ENCODE measurements at places on chromosomes 6 and 20. TPM values are rescaled to one million over a fixed set of nuclear protein-coding genes. Genes with fewer than 3 reads are reported as not detected.

DNA sequence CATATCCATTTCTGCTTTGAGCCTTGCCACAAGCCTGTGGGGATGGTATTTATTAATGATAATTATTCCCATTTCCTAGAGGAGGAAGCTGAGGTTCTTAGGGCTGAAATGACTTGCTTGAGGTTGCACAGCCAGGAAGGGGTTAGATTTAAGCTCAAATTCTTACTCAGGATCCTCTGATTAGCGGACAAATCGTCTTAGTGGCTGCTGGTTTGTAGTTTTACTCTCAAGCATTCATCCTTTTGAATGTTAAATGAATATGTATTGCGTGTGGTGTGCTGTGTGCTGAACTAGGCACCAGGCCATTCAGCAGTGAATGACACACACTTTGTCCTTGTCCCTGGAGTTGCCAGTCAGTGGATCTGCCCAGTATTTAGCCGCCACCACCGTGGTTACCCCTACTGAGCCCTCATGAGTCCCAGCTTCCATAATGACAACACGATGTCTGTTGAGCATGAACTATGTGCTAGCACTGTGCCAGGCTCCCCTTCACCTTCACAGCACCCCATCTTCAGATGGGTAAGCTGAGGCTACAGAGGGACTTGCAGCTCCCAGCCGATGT, 10.0 kb downstream of the PACSIN1 start:
- H3K27me3 ChIP-seq: no peaks in the 10 kb centered on the region
- no peak overlapping the region for H3K4me3 ChIP-seq
- no peaks in the 10 kb centered on the region for H3K4me1 ChIP-seq
- no peak overlapping the region for H3K27ac ChIP-seq
- H3K36me3 ChIP-seq: no peaks in the 10 kb centered on the region

DNA sequence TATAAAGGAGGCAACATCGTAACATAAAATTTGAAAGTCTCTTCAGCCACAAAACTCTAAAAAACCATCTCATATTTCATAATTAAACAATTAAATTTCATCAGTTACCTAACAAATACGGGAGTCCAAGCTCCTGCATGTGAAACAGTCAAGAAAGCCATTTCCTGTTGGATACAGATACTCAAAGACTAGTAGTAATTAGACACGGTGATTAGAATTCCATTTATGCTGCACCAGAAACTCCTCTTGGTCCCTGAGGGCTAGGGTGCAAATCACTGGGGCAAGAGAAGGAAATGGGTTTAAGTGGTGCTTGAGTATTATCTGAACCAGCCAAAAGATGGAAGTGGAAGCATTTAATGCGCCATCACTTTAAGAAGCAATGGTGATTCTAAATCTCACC, 27.4 kb downstream of the TRAM2 start:
- H3K4me1 ChIP-seq: no peaks in the 10 kb centered on the region
- H3K4me3 ChIP-seq: no peak overlapping the region
- H3K27me3 ChIP-seq: no peaks in the 10 kb centered on the region
- peaks cover 35% of the 10 kb centered on the region for H3K36me3 ChIP-seq
- DNase-seq: no peak

DNA sequence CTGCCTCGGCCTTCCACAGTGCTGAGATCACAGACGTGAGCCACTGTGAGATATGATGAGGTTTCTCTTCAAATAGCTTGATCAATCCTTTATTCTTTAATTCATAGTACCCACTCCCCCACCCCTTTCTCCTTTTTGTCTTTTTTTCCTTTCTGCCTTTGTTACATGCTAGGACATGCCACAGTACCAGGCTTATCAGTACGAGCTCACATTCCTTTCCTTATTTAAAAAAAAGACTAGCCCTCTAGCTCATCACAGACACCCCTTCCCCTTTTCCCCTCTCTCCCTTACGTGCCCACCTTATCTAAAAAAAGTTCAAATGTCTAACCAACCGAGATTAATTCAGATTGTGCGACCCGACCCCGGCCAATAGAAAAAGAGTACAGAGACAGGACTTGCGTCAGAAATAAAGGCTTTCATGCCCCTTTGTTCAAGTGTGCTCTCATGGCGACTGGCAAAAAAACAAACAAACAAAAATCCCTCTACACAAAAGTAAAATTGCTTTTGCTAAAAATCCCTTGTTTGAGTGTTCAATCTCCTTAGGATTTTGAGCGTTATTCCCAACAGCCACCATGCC, 49.2 kb downstream of the MRAP2 start:
- H3K27ac ChIP-seq: no peak overlapping the region
- H3K27me3 ChIP-seq: no peaks in the 10 kb centered on the region
- no peak overlapping the region for H3K4me3 ChIP-seq
- H3K4me1 ChIP-seq: no peaks in the 10 kb centered on the region
- H3K36me3 ChIP-seq: no peaks in the 10 kb centered on the region
- DNase-seq: no peak

DNA sequence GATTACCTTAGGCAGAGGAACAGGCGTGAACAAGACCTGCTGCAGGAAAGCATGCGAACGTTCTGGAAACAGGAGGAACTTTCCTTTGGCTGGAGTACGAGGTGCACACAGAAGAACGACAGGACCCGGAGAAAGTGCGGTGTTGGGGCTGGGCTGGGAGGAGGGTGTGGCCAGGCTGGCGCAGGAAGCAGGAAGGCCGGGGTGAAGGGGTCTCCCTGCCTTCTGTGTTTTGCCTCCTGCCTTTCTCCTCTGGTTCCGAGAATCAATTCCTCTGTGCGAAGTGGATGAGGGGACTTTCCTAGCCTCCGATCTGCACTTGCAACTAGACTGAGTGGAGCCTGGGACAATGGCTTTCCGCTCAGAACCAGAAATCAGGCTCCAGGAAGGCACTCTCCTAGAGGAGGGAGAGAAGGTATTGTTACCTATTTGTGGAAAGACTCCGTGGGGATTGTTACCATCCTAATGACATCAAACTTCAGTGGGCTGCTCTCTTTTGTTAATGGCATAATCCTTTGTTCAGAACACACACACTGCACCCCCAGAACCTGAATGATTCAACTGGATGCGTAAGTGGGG, 22.9 kb upstream of the PLEKHG1 start:
- peaks cover 3% of the 10 kb centered on the region for H3K4me1 ChIP-seq
- DNase-seq: no peak
- H3K4me3 ChIP-seq: no peak overlapping the region
- no peak overlapping the region for H3K27ac ChIP-seq
- no peaks in the 10 kb centered on the region for H3K36me3 ChIP-seq

GRCh38 chr6:131129689-131130553, 5.3 kb upstream of the AKAP7 start:
- peak; percentile 14 for DNase-seq
- no peaks in the 10 kb centered on the region for H3K36me3 ChIP-seq
- no peak overlapping the region for H3K4me3 ChIP-seq
- H3K4me1 ChIP-seq: peaks cover 6% of the 10 kb centered on the region

- H3K27me3 ChIP-seq: no peaks in the 10 kb centered on the region
- no peak for DNase-seq
- no peaks in the 10 kb centered on the region for H3K4me1 ChIP-seq
- no peak overlapping the region for H3K4me3 ChIP-seq
Observed at GRCh38 chr6:63734923-63735322, 99.3 kb downstream of the PHF3 start.

- H3K36me3 ChIP-seq: no peaks in the 10 kb centered on the region
- no peaks in the 10 kb centered on the region for H3K4me1 ChIP-seq
- no peak overlapping the region for H3K4me3 ChIP-seq
- H3K27me3 ChIP-seq: peaks cover 3% of the 10 kb centered on the region
Observed at GRCh38 chr6:170096803-170097504, 193.9 kb downstream of the DLL1 start.

- H3K36me3 ChIP-seq: no peaks in the 10 kb centered on the region
- peak; percentile 58 for DNase-seq
- H3K4me1 ChIP-seq: peaks cover 54% of the 10 kb centered on the region
- H3K4me3 ChIP-seq: no peak overlapping the region
- no peaks in the 10 kb centered on the region for H3K27me3 ChIP-seq
Observed at GRCh38 chr6:15872241-15873103, 209.6 kb upstream of the DTNBP1 start.

GRCh38 chr6:156828280-156828703, 51.1 kb downstream of the ARID1B start:
- peaks cover 15% of the 10 kb centered on the region for H3K36me3 ChIP-seq
- no peaks in the 10 kb centered on the region for H3K4me1 ChIP-seq
- H3K4me3 ChIP-seq: no peak overlapping the region
- DNase-seq: peak; percentile 15

DNA sequence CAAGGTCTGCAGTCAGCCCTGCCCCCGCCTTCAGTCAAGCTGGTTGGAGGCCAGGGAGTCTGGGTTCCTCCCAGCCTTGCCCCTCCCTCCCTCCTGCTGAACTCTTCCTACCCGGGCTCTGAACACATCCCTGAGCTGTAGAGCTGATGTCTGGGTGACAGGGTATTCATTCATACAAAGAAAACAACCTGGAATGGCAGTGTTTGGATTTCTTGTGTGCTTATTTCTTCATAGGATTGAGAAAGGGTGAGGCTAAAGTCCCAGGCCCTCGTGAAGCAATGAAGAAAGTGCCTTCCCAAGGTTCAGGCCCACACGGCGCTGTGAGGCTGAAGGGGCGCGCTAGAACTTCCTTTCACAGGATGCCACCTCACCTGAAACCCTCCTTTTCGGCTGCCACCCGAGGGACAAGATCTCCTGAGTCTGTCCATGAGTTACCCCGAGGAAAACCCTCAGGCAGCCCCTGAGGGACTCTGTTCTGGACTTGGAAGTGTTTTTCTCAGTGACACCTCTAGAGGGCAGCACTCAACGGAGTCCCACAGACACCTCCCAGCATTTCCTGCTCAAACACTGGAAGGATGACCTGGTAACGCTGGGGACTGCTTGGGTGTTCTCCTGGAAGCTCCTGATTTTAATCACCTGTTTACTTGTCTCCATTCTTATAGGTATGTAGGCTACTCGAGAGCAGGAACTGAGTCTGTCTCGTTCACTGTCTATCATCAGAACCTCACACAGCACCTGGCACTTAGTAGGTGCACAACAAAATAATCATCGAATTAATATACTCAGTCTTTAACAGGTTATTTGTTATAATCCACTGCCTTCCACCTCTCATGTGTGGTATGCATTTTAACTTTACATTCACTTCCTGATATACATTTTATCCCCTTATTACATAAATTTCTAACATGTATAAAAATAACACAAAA, 11.8 kb upstream of the GSTA1 start:
- no peaks in the 10 kb centered on the region for H3K4me1 ChIP-seq
- H3K4me3 ChIP-seq: no peak overlapping the region
- H3K36me3 ChIP-seq: no peaks in the 10 kb centered on the region
- peak; percentile 16 for DNase-seq
- H3K27ac ChIP-seq: no peak overlapping the region
- H3K27me3 ChIP-seq: no peaks in the 10 kb centered on the region

DNA sequence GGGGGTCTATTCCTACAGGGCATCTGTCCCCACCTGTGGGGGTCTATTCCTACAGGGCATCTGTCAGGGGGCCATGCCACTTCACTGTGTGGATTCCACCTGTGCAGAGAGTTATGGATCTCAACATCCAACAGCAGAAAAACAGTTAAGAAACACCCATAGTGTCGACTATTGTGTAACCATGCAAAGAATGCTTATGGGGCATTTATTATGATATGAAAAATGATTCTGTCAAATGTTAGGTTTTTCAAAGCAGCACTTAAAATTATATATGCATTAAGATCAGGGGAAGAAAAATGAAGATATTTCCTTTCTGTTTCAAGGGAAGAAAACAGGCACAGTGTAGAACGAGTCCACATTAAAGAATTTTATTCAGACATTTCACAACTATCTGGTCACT, 2.9 kb downstream of the GPR31 start:
- DNase-seq: no peak
- H3K4me1 ChIP-seq: peaks cover 17% of the 10 kb centered on the region
- no peaks in the 10 kb centered on the region for H3K27me3 ChIP-seq
- H3K36me3 ChIP-seq: no peaks in the 10 kb centered on the region
- no peak overlapping the region for H3K4me3 ChIP-seq

GRCh38 chr6:79574630-79575225, 37.5 kb upstream of the LCA5 start:
- H3K27me3 ChIP-seq: no peaks in the 10 kb centered on the region
- H3K36me3 ChIP-seq: no peaks in the 10 kb centered on the region
- H3K4me1 ChIP-seq: no peaks in the 10 kb centered on the region

GRCh38 chr6:48928937-48929336, 534.1 kb downstream of the MMUT start:
- no peaks in the 10 kb centered on the region for H3K4me1 ChIP-seq
- H3K36me3 ChIP-seq: no peaks in the 10 kb centered on the region
- no peaks in the 10 kb centered on the region for H3K27me3 ChIP-seq
- H3K4me3 ChIP-seq: no peak overlapping the region
- no peak overlapping the region for H3K27ac ChIP-seq

GRCh38 chr20:35263532-35264341, 14.2 kb downstream of the MMP24OS start:
- no peak for DNase-seq
- H3K4me3 ChIP-seq: no peak overlapping the region

GRCh38 chr20:59735917-59736316, 131.6 kb downstream of the PHACTR3 start:
- H3K36me3 ChIP-seq: no peaks in the 10 kb centered on the region
- H3K4me1 ChIP-seq: peaks cover 12% of the 10 kb centered on the region
- H3K27me3 ChIP-seq: peaks cover 84% of the 10 kb centered on the region
- no peak for DNase-seq
- no peak overlapping the region for H3K27ac ChIP-seq
- no peak overlapping the region for H3K4me3 ChIP-seq

GRCh38 chr6:37693546-37694250, 4.0 kb downstream of the MDGA1 start:
- H3K4me1 ChIP-seq: peaks cover 18% of the 10 kb centered on the region
- H3K27me3 ChIP-seq: peaks cover 48% of the 10 kb centered on the region
- no peak for DNase-seq
- no peak overlapping the region for H3K27ac ChIP-seq
- H3K36me3 ChIP-seq: no peaks in the 10 kb centered on the region
- H3K4me3 ChIP-seq: no peak overlapping the region

DNA sequence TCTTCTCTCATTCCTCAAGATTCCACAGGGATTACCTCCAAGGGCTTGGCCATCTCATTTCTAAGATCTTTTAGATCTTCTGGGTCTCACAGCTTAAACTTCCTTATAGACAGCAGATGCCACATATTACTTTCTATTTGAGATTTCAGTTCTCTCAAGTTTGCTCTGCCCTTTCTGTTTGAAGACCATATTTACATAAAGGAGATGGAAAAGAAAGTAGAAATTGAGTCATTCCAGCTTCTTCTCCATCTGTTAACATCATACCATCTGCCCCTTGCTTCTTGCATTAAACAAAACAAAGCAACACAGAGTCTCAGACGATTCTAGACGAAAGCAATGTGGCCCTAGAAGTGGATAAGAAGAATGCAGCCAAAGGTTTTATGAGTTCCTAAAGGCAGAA, 203.4 kb downstream of the TTLL2 start:
- H3K27ac ChIP-seq: no peak overlapping the region
- no peak overlapping the region for H3K4me3 ChIP-seq
- DNase-seq: no peak
- H3K36me3 ChIP-seq: no peaks in the 10 kb centered on the region
- no peaks in the 10 kb centered on the region for H3K27me3 ChIP-seq

DNA sequence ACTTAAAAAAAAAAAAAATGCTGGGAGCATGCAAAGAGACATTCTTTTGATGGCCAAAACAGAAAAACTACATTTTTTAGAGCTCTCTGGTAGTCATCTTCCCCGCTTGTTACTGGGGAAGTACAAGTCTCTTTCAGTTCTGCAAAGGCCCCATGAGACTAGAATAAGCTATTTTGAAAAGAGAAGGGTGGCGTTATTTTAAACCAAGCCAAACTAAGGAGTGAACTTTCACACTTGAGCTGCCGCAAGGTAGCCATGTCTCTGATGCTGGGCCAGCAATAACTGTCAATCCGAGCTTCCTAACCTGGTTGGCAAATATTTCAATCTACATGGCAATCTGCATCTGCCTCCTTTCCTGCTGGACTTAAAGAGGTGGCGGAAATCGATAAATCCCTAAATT, 96.7 kb downstream of the L3MBTL3 start:
- peaks cover 21% of the 10 kb centered on the region for H3K36me3 ChIP-seq
- DNase-seq: no peak
- H3K4me3 ChIP-seq: no peak overlapping the region

Gene FAM162B
- polyA plus RNA-seq: not detected

Gene CYP39A1
- not detected for polyA plus RNA-seq

Measured in CD14-positive monocyte (primary cell).